Amniotic epithelial cell (primary cell): ENCODE measurements at places on chromosomes 16 and 17.

GRCh38 chr17:68387435-68388218, 69.7 kb downstream of the WIPI1 start:
- DNase-seq: no peak

DNA sequence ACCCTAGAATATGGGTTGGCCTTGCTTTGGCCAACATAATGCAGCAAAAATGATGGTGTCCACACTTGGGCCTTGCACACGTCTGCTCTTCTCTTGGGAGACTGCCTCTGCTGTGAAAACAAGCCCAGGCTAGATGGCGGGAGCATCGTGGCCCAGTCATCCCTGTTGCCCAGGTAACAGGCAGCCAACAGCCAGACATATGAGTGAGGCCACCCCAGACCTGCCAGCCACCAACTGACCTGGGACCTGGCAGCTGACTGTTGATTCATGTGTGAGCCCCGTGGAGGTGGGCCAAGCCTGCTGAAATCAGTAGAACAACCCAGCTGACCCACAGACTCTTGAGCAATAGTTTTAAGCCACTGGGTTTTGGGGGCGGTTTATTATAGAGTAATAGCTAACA, 39.4 kb upstream of the CDH3 start:
- DNase-seq: peak; percentile 66

GRCh38 chr16:57618296-57619132, 9.9 kb upstream of the ADGRG1 start:
- DNase-seq: no peak

DNA sequence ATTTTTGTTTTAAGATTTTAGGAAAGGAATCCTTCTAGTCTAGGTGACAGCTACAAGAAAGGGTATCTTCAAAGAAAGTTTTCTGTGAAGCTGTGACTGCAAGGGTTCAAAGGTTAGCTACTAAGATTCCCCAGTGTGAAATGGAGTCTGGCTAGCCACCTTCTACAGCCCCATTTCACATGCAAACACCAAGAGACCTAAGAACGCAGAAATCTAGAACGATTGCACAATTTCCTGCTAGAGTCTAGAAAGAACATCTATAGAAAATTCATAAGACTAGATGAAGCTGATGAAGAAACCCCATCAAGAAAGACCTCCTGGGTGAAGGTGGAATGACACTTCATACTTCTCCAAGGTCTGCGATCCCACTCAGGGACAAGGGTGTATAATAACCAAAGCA, 77.1 kb downstream of the STX8 start:
- DNase-seq: no peak

- DNase-seq: no peak
These were observed 2.6 kb downstream of the SOX8 start for GRCh38 chr16:984121-984694.

DNA sequence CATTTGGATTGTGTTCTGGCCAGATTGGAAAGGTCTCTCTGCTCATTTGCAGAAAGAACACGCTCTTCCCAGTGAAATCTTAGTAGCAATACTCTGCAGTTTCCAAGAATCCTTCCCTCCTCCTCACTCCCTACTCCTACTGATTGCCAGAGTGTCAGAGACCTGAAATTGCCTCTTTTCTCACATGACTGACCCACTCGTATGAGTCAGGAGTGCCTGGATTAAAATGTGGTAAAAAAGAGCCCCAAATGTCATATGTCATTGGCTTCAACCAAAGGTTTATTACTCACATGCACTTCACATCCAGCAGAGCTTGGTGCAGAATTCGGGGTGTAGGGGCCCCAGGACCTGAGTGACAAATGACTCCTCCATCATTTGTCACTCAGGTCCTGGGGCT, 39.7 kb upstream of the IRX3 start:
- peak; percentile 57 for DNase-seq

DNA sequence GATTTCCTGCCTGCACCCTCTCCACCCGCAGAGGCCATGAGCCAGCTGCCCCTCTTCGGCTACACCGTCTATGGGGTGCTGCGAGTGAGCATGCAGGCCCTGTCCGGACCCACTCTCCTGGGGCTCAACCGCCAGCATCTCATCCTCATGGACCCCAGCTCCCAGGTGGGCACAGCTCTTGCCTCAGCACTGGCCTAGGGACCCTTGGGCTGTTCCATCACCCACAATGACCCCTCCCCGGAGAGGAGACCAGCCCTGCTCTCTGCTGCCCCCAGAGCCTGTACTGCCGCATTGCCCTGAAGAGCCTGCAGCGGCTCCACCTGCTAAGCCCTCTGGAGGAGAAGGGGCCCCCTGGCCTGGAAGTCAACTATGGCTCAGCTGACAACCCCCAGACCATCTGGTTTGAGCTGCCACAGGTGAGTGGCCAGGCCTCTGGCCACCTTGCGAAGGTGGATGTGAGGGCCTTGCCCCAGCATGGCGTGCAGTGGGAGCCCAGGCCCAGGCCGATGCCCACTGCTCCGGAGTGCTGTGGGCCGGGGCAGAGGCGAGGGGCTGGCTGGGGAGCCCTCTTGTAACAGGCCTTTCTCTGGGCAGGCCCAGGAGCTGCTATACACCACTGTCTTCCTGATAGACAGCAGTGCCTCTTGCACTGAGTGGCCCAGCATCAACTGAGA, 7.3 kb upstream of the SMIM5 start:
- peak; percentile 11 for DNase-seq

GRCh38 chr16:65746941-65747340, 619.5 kb upstream of the CDH5 start:
- DNase-seq: no peak

DNA sequence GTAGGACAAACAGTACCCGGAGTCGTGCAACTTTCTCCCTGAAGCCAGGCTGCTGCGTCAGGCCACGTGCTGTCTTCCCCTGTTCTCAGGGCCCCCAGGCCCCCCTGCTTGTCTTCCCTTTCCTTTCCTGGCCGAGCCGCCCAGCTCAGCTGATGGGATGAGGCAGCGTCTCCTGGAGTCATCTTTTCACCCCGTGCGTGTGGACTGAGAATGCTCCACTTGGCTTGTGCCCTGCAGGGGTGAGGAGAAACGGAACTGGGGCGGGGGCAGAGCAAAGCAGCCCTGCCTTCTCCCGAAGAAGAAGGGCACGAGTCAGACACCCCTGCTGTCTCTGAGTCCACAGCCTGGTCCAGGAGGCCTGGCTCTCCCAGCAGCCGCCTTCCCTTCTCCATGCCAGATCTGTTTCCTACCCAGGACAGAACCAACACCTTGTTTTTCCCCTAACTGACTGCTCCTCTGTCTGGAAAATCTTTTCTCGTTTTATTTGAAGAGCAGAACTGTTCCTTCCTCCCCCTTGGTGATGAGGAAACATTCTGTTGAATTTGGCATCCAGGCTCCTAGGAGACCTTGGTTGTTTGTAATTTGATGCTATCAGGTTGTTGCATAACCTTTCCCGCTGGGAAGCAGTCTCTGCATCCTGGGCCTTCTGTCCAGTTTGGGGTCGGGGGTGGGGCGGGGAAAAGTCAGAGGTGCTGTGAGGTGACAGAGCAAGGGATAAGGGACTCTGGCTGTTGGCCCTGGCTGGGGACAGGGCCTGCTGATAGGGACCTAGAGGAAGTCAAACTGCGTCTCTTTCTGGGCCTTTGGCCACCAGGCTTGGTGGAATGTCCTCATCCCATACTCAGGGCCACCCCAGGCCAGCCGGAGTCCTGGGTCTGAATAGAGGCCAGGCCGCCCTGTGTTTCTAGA, 78.8 kb downstream of the WIPI1 start:
- DNase-seq: peak; percentile 97

DNA sequence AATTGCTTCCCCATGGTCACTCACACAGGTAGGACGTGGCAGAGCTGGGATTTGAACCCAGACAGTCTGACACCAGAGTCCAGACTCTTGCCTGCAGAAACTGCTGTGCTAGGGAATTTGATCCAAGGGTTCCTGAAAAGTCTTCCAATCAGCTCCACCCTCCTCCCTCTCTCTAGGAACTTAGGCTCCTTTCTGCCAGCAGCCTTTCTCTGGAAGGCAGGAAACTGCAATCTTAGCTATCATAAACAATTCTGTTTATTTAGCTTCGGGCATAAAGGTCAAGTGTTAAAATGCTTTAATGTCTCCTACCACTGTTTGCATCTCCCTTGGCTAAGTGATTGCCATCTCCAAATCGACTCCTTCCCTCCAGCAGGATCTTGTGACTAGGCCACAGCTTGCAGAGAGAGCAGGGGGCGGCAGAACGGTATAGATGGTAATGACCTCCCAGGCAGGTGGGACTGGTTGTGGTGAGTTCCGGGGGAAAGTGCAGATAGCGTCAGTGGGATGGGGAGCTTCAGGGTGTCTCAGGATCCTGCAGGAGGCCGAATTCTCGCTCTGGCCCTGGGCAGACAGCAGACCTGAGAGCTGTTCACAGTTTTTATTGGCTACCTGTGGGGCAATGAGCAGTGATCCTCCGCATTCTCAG, 882.4 kb upstream of the EEF2KMT start:
- no peak for DNase-seq

DNA sequence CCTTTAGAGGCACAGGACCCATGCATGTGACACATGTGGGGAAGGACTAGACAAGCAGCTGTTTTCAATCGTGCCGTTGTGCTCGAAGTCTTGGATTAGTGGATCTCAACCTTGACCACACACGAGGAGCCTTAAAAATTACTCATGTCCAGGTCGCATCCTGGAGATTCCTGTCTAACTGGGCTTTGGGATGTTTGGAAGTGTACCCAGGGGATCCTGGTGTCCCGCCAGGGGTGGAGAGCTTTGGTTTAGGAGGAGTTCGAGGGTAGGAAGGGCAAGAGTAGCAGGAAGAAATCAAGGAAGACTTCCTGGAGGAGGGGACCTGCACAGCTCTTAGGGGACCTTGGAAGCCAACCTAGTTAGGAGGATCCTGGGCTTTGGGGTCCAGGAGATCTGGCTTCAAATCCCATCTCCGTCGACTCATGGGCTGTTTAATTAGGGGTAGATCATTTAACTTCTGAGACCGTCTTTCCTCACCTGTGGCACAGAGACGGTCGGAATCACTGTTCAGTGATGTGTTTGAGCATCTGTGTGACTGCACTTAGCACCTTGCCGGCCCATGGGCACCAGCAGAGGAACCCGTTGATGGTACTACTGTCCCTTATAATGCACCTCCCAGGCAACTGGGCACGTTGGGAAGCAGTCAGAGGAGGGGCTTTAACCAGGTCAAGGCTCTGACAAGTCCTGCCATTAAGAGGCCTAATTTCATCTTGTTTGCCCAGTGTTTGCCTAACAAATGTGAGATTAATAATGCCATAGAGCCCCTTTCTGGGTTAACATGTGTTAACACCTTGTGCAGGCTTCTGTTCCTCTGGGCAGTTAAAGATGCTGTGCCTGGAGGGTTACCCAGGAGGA, 102.0 kb upstream of the PLCG2 start:
- no peak for DNase-seq

- no peak for DNase-seq
These were observed 95.3 kb downstream of the BMERB1 start for GRCh38 chr16:15529673-15530072.

- DNase-seq: no peak
These were observed 20.4 kb downstream of the CEP295NL start for GRCh38 chr17:78882540-78883088.

GRCh38 chr17:81722184-81723120, 10.4 kb downstream of the SLC25A10 start:
- DNase-seq: peak; percentile 11

GRCh38 chr17:18064053-18064452, 23.7 kb upstream of the DRG2 start:
- DNase-seq: no peak

DNA sequence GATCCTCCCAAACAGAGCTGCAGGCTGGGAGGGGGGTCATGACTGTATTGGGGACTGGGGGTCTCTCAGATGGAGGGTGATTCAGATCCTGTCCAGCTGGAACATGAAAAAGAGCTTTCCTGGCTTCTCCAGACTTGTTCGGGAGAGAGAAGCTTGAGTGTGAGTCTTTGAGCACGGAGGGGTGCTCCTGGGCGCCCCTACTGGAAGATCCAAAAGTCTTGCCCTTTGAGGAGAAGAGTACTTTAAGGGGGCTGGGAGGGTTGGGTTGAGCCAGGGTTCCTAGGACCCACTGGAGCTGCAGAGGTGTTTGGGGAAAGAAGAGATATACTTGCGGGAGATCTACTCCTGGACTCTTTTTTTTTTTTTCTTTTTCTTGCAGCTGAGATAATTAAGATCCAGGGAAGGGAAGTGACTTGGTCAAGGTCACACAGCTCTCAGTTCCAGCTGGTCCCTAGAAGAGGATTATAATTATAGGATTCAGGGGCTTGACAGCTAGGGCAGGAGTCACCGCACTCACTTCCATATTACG, 8.4 kb downstream of the RARA start:
- DNase-seq: peak; percentile 54

- peak; percentile 21 for DNase-seq
These were observed 14.2 kb downstream of the ERI2 start for GRCh38 chr16:20791923-20792612.

GRCh38 chr16:61131447-61131846, 904.8 kb downstream of the CDH8 start:
- DNase-seq: no peak

- DNase-seq: no peak
These were observed 849.1 kb upstream of the RBFOX1 start for GRCh38 chr16:6483469-6484033.

DNA sequence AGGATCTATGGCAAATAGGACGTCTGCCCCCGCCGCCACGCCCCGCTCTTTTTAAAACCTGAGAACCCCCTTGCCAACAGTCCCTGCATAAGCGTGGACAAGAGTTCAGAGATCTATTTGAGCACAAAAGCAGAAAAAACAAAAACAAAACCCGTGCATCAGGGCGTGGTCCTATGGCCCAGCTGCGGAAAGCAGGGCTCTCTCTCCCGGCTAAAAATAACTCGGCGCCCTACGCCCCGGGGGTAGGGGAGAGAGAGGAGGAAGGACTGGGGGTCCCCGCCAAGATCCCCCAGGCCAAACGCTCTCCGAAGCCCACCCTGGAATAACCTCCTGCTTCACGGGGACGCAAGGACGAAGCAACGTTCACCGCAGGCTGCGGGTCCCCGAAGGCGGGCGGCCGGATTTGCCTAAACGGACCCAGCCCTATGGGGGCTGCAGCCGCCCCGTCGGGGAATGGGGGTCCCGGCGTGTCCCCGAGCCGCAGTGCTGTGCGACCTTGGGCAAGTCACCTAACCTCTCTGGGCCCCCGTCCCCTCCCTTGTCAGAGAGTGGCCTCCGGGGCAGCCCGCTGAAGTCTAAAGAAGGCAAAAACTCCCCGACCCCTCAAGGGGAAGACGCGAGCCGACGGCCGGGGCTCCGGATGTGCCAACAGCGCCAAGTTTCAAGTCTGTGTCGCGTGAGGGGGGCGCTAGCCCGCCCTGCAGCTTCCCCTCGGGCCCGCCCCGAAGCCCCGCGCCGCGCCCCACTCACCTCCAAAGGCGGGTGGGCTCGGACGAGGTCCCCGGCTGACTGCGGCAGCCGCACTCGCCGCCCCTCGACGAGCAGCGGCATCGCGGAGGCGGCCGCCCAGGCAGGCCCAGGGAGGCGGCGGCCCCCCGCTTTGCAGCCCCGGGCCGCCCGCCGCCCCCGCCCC, 477 bp downstream of the NTAN1 start:
- no peak for DNase-seq

GRCh38 chr16:66691234-66691633, 5.3 kb downstream of the CMTM4 start:
- no peak for DNase-seq
